Stimulated activated naive CD8-positive, alpha-beta T cell treated with anti-CD3 and anti-CD28 coated beads, Interleukin-15, Interleukin-2, amounts not matched to agents 100 U/mL and 50 U/mL, for 24 hours (primary cell): ENCODE measurements at places on chromosomes 7 and 10.

- peak; percentile 31 for DNase-seq
Observed at GRCh38 chr10:73894245-73894971, 16.5 kb upstream of the PLAU start.

DNA sequence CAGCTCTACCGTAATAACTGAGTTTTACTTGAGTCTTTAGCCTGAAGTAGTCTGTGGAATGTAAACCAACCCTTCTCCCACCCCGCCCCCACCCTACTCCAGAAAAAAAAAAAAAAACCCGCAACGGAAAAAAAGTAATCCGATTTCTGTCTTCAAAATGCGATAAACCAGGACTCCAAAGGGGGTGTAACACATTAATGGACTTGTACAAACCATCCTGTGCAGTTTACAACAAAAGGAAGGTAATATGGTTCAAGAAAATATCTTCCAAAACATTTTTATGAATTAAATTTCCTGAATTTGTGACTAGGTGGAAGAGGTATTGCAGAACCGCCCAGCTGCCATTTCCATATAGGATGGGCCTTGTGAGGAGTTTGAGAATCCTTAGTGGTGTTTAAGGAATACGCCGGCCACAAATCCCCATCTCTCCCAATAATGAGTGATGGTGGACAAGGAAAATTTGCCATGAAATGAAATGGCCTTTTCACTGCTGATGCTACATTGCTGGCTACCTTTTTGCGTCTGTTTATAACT lies 10.6 kb downstream of the SKIDA1 start:
- no peak for DNase-seq

DNA sequence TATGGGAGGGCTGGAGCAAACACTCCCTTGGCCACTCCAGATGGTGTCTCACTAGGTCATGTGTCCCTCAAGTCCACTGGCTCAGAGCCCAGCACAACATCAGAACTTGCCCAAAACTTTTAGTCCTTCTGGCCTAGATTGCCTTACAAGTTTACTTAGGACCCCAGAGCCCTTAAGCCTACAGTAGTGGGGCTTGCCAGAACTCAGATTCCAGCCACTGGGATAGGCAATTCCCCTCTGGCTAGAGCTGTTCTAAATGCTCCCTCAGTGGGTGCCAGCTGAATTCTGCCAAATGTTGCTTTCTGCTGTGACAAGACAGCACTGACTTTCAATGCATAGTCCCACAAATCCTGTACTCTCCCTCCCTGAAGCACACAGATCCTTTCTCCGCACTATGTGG lies 331.1 kb downstream of the HTR7 start:
- DNase-seq = no peak

- no peak for DNase-seq
Observed at GRCh38 chr7:94478648-94479214, 30.9 kb upstream of the CASD1 start.

GRCh38 chr7:105448181-105448580 lies 59.5 kb upstream of the SRPK2 start:
- no peak for DNase-seq

GRCh38 chr10:84193846-84194423 lies 402 bp upstream of the CDHR1 start:
- no peak for DNase-seq

GRCh38 chr7:141752634-141753033 lies 11.3 kb upstream of the TAS2R3 start:
- no peak for DNase-seq

GRCh38 chr10:13238271-13239077 lies 4.3 kb upstream of the UCMA start:
- no peak for DNase-seq

DNA sequence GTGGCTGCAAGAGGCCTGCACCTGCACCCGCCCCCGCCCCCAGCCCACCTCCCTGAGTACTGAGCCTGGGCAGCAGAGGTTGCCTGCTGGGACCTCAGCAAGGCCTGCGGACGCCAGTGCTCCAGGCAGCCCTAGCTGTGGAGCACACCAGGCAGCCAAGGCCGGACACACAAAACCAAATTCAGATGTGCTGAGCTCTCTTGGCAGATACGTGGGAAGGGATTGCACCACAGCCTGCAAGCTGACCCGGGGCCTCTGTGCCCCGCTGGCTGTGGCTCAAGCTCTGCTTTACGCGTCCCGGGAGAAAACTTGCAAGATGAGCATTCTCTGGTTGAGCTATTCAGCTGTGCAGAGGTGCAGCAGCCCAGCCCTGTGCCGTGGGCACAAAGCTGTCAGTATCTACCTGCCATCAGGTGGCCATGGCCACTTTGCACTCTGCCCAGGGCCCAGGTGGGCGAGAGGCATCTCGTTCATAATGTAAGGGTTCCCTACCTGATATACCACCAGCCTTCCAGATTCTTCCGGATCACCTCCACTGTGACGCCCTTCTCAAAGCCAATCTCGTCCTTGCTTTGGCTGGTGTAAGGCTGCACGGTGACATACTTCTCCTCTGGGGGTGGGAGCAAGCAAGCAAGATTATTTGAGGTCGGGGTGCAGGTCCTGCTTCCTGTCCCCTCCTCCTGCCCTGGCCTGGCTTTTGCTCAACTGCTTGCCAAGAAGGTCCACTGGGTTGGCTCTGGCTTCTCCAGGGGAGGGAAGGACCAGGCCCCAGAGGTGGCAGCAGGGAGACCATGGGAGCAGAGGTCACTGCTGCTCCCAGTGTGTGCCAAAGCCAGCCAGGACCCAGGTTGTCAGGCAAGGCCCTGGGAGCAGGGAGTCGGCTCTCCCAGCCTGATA lies 123.4 kb downstream of the NEURL1 start:
- DNase-seq = no peak

- DNase-seq = no peak
Observed at GRCh38 chr10:22369434-22370072, 24.3 kb downstream of the SPAG6 start.

- DNase-seq = no peak
Observed at GRCh38 chr10:91690412-91690811, 57.5 kb upstream of the PPP1R3C start.

DNA sequence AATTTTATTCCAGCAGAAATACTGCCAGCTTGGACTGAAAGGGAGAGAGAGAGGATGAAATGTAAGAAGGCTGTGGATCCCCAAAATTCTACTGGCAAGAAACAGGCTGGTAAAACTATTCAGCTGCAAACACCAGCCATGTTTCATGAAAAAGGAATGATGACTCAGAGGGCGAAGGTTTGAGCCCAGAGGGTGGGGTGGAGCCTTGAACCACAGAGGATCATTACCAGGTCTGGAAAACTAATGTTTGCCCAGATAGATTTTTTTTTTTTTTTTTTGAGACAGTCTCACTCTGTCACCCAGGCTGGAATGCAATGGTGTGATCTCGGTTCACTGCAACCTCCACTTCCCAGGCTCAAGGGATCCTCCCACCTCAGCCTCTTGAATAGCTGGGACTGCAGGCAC lies 41.7 kb upstream of the NRF1 start:
- no peak for DNase-seq

DNA sequence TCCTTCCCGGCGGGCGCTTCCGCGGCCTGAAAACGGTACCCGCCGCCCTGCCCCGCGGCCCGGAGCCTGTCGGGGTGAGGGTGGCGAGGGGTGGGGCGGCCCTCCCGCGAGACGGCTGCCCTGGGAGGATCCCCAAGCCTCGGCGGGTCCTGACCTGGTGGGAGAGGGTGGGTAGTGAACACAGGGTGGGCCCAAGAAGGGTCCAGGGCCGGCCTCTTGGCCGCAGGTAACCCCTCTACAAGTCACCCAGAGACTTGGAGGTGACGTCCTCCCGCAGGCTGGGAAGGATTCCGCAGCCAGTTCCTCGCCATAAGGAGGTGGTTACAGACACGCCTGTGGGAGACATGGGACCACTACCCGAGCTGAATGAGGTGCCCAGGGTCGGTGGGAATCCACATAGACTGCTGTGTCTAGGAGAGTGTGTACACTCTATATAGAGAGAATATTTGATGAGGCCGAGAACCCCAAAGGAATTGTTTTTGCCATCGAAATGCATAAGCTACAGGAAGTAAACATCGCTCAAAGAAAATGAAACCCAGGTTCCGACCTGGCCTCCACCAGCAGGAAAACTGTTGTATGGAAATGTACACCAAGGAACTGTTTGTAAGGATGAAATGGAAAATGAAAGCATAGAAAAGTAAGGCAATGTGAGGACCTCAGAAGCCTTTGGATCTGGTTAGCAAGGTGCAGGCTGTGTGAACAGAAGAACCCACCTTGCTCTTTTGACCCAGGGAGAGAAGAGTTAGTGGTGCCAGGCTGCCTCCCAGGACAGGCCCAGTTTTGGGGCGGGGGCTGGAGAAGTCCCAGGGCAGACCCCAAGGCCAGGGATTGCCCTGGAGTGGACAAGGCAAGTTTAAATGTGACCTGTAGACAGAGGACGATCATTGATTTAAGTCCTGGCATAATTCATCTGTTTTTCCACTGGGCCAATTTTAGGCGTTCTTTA lies 659 bp downstream of the OPTN start:
- peak; percentile 39 for DNase-seq

- DNase-seq = no peak
Observed at GRCh38 chr10:14498326-14498725, 167.6 kb upstream of the FRMD4A start.
